ENCODE measurements at places on chromosomes 13 and 19. TPM values are rescaled to one million over a fixed set of nuclear protein-coding genes. Genes with fewer than 3 reads are reported as not detected.
A peak's percentile ranks its signal among the peaks of the same experiment; 100 is the strongest.

GRCh38 chr19:45739498-45740439, 6.5 kb downstream of the MEIOSIN start:
- no peaks in the 10 kb centered on the region for H3K4me1 ChIP-seq
- no peaks in the 10 kb centered on the region for H3K27me3 ChIP-seq
- H3K4me3 ChIP-seq = no peak overlapping the region

DNA sequence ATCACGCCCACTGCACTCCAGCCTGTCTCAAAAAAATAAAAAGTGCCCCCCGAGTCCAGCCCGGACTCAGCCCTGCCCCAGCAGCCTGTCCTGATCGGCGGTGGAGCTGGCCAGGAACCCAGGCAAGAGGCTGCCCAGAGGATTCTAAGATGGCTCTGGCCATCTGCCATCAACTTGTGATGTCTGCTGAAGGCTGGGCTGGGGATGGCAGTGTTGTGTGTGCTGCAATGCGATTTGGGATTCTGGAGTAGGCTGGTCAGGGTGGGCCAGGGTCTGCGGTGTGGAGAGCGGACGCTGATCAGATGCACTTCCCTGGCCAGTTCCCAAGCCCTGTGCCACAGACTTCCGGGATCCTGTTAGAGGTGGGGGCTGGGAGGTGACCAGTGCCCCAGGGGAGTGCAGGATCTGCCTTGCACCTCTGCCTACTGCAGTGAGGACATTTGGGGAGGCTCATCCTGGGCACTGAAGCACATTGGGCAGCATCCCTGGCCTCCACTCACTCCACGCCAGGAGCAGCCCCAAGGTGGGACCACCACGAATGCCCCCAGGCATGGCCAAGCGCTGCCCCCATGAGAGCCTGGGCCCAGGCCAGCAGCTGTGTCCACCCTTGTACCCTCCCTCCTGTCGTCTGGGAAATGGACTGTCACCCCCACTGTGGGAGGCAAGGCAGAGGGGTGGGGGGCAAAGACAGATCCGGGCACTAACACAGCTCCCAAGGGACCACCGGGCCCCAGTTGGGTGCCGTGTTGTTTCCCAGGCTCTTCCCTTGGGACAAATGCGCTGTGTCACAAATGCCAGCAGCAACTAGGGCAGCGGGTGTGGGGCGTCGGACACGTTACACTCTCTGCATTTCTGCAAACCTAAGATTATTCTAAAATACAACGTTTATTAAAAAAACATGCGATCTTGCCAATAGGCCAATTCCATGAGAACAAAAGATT, 3.4 kb upstream of the TBXA2R start:
- peaks cover 7% of the 10 kb centered on the region for H3K36me3 ChIP-seq
- H3K27ac ChIP-seq = no peak overlapping the region
- H3K4me1 ChIP-seq = peaks cover 10% of the 10 kb centered on the region
- H3K27me3 ChIP-seq = peaks cover 14% of the 10 kb centered on the region
- H3K4me3 ChIP-seq = no peak overlapping the region

GRCh38 chr19:38670921-38671398, 23.5 kb downstream of the ACTN4 start:
- no peak for DNase-seq
- H3K36me3 ChIP-seq = peaks cover 2% of the 10 kb centered on the region
- H3K4me3 ChIP-seq = no peak overlapping the region
- H3K27me3 ChIP-seq = no peaks in the 10 kb centered on the region

GRCh38 chr13:77062097-77062496, 35.1 kb upstream of the FBXL3 start:
- peaks cover 3% of the 10 kb centered on the region for H3K4me1 ChIP-seq
- H3K27me3 ChIP-seq = no peaks in the 10 kb centered on the region
- peaks cover 35% of the 10 kb centered on the region for H3K36me3 ChIP-seq

DNA sequence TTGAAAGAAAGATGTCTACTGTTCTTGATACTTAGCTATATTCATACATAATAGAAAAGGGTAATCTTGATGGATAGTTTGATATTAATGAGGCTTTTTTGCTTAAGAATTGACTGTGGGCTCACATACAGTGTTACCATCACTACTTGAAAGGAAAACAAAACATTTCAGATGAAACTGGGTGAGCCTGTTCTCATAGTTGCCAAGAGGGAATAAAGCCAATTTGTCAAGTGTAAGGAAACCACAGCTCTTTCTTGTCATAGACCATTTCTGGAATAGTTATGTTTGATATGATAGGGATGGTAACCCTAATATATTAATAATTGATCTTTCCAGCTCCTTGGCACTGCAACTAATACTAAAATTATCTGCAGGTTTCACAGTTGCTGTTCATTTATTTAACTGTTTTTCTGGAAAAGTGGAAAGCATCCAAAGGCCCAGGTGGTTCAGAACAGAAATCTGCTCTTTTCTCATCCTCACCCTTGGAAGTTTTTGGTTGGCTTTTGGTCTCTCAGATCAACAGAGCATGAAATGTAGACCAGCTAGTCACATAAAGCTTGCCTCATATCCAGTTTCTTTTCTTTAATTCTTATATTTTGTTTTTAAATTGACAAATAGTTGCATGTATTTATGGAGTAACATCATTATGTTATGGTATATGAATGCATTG, 43.2 kb downstream of the ARHGEF7 start:
- peaks cover 12% of the 10 kb centered on the region for H3K4me1 ChIP-seq
- DNase-seq = no peak
- peak overlapping the region; percentile 6 for H3K27ac ChIP-seq
- H3K27me3 ChIP-seq = no peaks in the 10 kb centered on the region
- H3K4me3 ChIP-seq = no peak overlapping the region

DNA sequence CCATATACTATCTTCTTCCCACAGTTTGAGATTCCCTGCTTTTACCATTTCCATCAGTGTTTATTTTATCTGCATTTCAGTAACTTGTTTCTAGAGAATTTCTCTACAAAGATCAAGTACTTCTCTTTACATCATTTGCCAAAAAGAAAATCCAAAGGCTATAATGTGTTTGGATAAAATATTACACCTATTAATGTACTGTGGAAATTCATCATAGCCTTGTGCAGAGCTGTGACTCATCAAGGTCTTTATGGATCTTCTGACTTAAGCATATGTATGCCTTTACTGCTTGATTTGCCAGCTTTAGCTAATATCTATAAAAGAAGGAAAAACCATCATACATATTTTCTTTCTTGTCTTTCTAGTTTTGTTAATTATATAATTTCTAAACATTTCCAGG, 9.6 kb upstream of the HTR2A start:
- no peak overlapping the region for H3K4me3 ChIP-seq
- no peaks in the 10 kb centered on the region for H3K27me3 ChIP-seq
- H3K27ac ChIP-seq = no peak overlapping the region
- H3K36me3 ChIP-seq = no peaks in the 10 kb centered on the region

DNA sequence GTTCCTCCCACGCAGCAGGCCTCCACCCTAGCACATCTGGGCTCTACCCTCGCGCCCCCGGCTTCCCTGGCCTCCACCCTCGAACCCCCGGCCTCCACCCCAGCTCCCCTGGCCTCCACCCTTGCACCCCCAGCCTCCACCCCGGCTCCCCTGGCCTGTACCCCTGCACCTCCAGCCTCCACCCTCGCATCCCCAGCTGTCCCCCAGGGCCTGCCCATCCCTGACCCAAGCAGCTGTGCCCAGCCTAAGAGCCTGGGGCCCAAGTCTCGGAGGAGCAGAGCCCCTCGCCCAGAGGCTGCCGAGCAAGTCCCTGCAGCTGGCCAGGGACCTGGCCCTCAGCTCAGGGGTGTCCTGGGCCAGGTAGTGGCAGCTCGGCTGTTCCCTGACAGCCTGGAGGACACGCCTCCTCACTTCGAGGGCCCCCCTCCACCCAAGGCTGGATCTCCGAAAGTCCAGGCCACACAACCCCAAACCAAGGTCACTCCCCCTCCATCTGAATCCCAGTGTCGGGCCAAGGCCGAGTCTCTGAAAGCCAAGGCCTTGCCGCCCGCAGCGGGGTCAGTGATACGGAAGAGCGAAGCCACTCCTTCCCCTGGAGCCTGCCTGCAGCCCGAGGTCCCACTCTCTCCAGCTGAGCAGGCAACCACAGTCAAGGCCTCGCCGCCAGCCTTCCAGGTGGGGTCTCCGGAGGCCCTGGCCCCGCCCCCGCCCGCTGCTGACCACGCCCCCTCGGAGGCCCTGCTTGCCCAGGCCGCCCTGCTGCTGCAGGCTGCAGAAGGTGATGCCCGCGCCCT, 7.9 kb upstream of the ARHGAP33 start:
- H3K27me3 ChIP-seq = no peaks in the 10 kb centered on the region
- H3K4me3 ChIP-seq = no peak overlapping the region
- peaks cover 15% of the 10 kb centered on the region for H3K36me3 ChIP-seq
- DNase-seq = no peak

DNA sequence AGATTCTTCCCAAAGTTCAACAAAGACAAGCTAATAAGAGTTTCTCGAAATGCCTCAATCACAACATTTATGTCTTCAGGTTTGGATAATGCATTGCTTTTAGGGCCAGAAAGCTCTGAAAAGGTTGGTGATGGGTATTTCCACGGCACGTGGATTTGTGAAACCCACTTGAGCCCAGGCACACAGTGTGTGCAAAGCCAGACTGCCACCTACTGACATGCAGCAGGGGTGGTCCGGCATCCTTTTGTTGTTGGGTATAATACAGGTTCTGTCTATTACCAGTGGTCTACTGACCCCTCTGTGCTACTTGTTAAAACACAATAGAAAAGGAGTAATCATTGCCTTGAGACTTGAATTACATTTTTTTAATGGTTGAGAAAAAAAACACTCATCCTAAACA, 225.6 kb downstream of the RAP2A start:
- H3K4me3 ChIP-seq = no peak overlapping the region
- no peak overlapping the region for H3K27ac ChIP-seq
- peaks cover 16% of the 10 kb centered on the region for H3K27me3 ChIP-seq

- no peak overlapping the region for H3K4me3 ChIP-seq
- H3K27me3 ChIP-seq = no peaks in the 10 kb centered on the region
- DNase-seq = no peak
- peaks cover 11% of the 10 kb centered on the region for H3K4me1 ChIP-seq
- no peak overlapping the region for H3K27ac ChIP-seq
These were observed 87.9 kb upstream of the POSTN start for GRCh38 chr13:37686501-37686900.

DNA sequence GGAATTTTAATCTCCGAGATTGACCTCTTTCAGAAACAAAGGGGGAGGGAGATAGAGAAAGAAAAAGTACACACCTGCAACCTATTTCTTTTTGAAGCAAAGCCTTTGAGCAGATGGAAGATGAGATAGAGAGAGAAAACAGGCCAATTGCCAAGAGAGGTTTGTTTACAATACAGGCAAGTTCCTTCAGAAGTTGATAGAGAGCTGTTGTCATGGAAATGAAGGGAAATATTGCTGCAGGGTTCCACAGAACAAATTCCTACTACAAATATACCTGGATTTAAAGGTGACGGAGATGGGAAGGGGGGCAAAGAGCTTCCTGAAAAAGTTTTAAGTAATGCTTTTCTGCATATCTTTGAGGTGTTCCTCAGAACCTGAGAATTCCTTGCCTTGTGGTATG, 388.4 kb downstream of the NDFIP2 start:
- no peaks in the 10 kb centered on the region for H3K27me3 ChIP-seq
- H3K4me3 ChIP-seq = no peak overlapping the region
- DNase-seq = no peak
- no peaks in the 10 kb centered on the region for H3K36me3 ChIP-seq

DNA sequence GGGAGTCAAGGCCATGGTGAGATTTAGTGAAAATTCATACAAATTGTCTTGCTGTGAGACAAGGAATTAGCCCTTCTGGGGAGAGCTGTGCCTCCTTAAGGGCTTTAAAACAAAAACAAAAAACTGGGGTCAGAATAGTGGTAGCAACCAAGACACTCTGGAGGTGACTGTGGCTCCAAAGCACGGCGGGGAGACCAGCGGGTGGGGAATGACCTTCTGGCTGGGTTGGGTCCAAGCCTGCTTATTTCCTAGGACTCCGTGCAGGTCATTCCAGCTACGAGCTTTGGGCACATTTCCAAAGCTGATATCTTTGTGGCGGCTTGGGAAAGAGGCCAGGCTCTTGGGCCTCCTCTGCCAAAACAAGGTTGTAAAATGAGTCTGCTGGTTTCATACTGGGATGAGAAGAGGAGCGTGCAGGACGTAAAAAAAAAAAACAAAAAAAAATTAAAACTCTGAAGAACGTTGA, 348.3 kb downstream of the UQCRFS1 start:
- H3K27me3 ChIP-seq = peaks cover 10% of the 10 kb centered on the region
- no peak overlapping the region for H3K4me3 ChIP-seq
- no peaks in the 10 kb centered on the region for H3K36me3 ChIP-seq
- DNase-seq = no peak
- peak overlapping the region; percentile 73 for H3K27ac ChIP-seq

DNA sequence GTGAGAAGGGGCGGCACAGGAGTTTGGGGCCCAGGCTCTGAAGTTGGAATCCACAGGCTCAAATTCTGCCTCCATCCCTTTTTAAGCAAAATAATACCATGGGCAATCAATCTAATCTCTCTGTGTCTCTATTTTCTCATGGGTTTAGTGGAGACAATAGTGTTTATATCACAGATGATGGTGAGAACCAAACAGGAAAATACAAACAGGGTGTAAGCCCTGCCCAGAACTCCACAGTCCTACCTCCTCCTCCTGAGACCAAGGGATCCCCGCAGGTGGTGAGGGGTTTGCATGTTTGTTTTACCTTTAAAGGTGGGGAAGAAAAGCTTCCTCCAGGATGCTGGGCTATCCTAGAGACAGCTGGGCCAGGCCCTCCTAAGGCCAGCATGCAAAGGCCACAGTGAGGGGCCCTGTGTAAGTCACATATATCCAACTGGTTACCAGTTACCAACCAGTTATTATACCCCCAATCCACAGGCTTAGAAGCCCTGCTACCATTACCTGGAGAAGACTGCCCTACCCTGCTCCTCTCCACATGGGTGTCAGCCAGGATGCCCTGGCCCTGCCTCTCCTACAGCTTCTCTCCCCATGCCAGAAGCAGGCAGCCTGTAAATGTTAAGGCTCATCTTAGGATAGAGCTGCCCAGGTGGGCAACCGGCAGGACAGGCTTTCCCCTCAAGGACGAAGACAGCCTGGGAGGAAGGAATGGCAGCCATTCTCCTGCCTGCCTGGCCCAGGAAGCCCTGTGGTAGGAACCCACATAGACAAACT, 658.4 kb downstream of the UQCRFS1 start:
- H3K27ac ChIP-seq = no peak overlapping the region
- DNase-seq = no peak
- no peak overlapping the region for H3K4me3 ChIP-seq
- H3K4me1 ChIP-seq = no peaks in the 10 kb centered on the region

PTH2 gene
- not detected for total RNA-seq

CPT1C gene
- 62.5 TPM for total RNA-seq

RNF17 gene
- total RNA-seq = not detected

ZNF100 gene
- 21.2 TPM for total RNA-seq

CTXN1 gene
- total RNA-seq = 53.6 TPM

ZNF177 gene
- 12.6 TPM for total RNA-seq

Measured in mesothelial cell of epicardium (in vitro differentiated cells).